ENCODE measurements at places on chromosomes 6 and 20. TPM values are rescaled to one million over a fixed set of nuclear protein-coding genes. Genes with fewer than 3 reads are reported as not detected.

The C6orf118 gene
- total RNA-seq, result 0.57 TPM

The SLC52A3 gene
- total RNA-seq, result 10.9 TPM

The PNLDC1 gene
- not detected for total RNA-seq

The HUS1B gene
- total RNA-seq, result 1.2 TPM

The CAGE1 gene
- total RNA-seq, result not detected

The MED23 gene
- 27.4 TPM for total RNA-seq

The PLN gene
- 47.2 TPM for total RNA-seq

The JPH2 gene
- 11.4 TPM for total RNA-seq

The TP53TG5 gene
- total RNA-seq, result not detected

The PPP1R14C gene
- total RNA-seq, result 15.8 TPM

The LST1 gene
- 31.5 TPM for total RNA-seq

The ULBP3 gene
- 5.0 TPM for total RNA-seq

The GJA1 gene
- total RNA-seq, result 47.8 TPM

The CLVS2 gene
- total RNA-seq, result not detected

The ELMO2 gene
- 43.0 TPM for total RNA-seq

The PTPRK gene
- total RNA-seq, result 72.8 TPM

The CCN6 gene
- total RNA-seq, result 6.7 TPM

The RIPOR3 gene
- 14.6 TPM for total RNA-seq

The TMEM170B gene
- 3.7 TPM for total RNA-seq

The MYLK2 gene
- not detected for total RNA-seq

The SPTLC3 gene
- total RNA-seq, result 65.9 TPM

The EFCAB8 gene
- total RNA-seq, result 0.13 TPM

The APOM gene
- 4.6 TPM for total RNA-seq

The ENTPD6 gene
- total RNA-seq, result 95.7 TPM

The ZNF334 gene
- total RNA-seq, result 8.2 TPM

The MLN gene
- not detected for total RNA-seq

The ZFP57 gene
- 1.1 TPM for total RNA-seq

The CRISP2 gene
- not detected for total RNA-seq

The RAB23 gene
- total RNA-seq, result 8.0 TPM

The PET117 gene
- total RNA-seq, result 13.1 TPM

The PCK1 gene
- total RNA-seq, result 29.7 TPM

The SRPK1 gene
- 35.3 TPM for total RNA-seq

The SALL4 gene
- total RNA-seq, result 0.09 TPM

The SLC17A2 gene
- 0.76 TPM for total RNA-seq

The DEFB132 gene
- total RNA-seq, result not detected

The ASIP gene
- total RNA-seq, result not detected

The PLCB4 gene
- total RNA-seq, result 17.7 TPM

The TMEM30A gene
- 101 TPM for total RNA-seq

The IL17F gene
- not detected for total RNA-seq

The MCHR2 gene
- not detected for total RNA-seq

The GATA5 gene
- total RNA-seq, result 1.0 TPM

The ACSS2 gene
- 53.1 TPM for total RNA-seq

The KCNG1 gene
- 0.35 TPM for total RNA-seq

The WFDC13 gene
- not detected for total RNA-seq

The TPX2 gene
- 1.4 TPM for total RNA-seq

The WFDC2 gene
- 2,874 TPM for total RNA-seq

The C20orf173 gene
- total RNA-seq, result not detected

The EBF4 gene
- 10.2 TPM for total RNA-seq

The CGA gene
- not detected for total RNA-seq

The FILIP1 gene
- 4.6 TPM for total RNA-seq

Measured in kidney (tissue), 22 donors.